KBM-7 (cell line): ENCODE measurements at places on chromosomes 13 and 19.

- no peak for DNase-seq
Measured at GRCh38 chr13:21796066-21796465, 125.2 kb downstream of the FGF9 start.

DNA sequence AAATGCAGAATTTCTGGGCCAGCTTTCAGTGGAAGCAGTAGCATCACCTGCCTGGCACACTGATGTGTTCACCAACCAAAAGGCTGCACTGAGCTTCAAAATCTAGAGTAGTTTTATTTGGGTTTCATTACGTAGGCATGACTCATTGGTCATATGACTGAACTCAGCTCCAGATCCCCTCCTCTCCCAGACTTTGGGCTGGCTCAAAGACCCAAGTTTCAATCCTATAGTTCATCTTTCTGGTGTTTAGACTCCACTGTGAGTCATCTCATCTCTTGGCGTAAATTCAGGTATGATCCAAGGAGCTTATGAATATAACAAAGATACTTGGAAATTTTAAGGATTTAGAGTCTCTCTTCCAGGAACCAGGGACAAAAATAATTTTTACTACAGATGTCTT lies 17.7 kb downstream of the ZMYM5 start:
- no peak for DNase-seq

- DNase-seq = no peak
Measured at GRCh38 chr13:113390874-113391497, 27.1 kb upstream of the GRTP1 start.

DNA sequence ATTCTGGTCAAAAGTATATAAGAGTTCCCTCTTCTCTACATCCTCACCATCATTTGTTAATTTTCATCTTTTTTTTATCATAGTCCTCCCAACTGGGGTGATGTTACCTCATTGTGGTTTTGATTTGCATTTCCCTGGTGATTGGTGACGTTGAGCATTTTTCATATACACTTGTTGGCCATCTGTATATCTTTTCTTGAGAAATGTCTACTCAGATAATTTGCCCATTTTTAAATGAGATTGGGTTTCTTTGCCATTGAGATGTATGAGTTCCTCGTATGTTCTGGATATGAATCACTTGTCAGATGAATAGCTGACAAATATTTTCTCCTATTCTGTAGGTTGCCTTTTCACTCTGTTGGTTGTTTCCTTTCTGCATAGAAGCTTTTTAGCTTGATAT lies 2.4 kb downstream of the CD33 start:
- DNase-seq = no peak

DNA sequence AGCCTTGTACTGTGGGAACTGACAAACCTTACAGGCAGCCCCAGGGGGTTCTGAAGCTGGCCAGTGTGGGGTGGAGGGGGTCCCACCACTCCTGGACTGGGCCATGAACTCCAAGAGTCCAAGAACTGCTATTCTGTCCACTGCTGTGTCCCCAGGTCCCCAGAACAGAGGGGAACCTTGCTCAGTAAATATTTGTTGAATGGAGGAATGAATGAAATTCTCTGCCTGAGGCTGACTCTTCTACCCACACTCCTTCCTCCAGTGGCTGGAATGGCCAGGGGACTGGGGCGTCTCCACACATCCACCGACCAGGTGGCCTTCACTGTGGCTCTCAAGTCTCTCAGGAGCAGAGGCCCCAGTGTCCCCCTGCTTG lies 11.6 kb downstream of the WIZ start:
- DNase-seq = no peak

DNA sequence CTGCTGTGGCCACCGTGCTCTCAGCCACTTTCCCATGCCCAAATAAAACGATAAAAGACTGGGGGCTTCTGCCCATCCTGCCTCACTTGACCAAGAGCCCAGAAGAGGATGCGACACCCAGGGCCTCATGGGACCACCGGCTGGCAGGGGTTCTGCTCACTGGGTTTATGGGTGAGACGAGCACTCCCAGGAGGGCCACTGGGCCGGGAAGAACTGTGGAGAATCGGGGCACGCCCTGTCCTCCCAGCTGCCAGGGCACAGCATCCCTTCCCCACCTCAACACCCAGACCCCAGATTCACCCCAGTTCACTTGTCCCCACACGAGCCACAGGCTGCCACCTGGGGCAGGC lies 4.7 kb upstream of the F10 start:
- DNase-seq = no peak

- DNase-seq = no peak
Measured at GRCh38 chr13:77516342-77516789, 19.1 kb upstream of the SCEL start.

- DNase-seq = no peak
Measured at GRCh38 chr13:109231888-109232287, 554.5 kb downstream of the IRS2 start.

GRCh38 chr19:45498411-45499195 lies at the start of gene PPM1N:
PPM1N (plus strand) TSS chr19:45498443; CDS start chr19:45498473, 30 bp downstream.
- DNase-seq = no peak

DNA sequence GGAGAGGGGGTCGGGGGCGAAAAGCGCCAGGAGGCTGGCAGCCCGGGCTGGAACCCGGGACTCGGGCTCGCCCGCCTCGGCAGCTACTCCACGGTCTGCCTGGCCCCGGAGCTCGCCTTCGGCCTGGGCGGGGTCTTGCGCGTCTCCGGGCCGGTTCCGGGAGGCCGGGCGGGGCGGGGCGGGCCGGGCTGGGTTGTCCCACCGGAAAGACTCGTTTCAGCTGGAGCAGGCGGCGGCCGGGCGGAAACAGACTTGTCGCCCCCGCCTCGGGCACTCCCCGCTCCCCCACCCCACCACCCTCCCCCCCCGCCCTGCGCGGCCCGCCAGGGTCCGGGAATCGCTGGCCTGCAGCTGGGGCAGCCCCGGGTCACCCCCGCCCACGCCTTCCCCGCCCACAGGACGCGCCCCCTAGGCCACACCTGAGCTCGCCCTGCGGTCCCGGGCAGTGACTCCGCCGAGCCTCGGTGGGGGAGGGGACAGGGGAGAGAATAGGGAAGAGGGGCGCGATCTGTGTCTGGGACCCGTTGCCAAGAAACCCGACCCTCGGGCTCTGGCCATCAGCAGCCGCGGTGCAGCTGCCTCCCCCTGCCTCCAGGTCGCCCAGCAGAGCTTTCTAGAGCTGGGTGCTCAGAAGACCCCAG lies 109.4 kb downstream of the KCTD15 start:
- DNase-seq = no peak

DNA sequence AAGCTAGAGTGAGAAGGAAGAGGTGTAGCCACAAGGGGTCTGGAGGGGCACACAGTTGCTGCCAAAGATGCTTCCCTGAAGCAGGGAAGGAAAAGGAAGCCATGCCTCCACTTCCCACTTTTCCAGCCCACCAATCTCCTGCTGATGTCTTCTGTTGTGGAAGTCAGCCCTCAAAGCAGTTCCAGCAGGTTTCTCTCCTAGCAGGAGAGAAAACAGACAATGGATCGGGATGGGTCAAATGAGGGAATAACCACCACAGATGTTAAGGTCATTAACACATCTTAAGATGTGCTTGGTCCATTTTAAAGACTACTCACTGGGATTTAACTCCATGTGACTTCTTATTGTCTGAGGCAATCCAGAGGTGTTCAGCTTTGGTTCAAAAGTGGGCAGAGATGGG lies 284.1 kb upstream of the SOX21 start:
- DNase-seq = no peak

DNA sequence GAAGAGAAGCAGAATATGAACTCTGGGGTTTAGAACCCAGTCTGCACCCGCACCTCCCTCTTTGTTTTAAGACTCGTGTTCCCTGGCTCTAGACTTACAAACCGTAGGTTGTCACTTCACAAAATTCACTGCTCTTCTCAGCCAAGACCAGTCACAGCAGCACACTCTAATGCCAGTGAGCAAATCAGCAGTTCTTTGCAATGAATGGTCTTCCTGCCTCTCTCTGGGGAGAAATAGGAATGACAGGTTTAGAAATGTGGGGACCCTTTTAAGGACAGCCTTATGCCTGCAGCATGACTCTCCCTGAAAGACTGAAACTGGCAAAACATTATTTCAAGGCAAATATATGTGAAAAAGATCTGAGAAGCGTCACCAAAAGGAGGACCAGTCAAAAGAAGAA lies 156.9 kb downstream of the KCTD15 start:
- no peak for DNase-seq

GRCh38 chr13:95724252-95724651 lies 47.3 kb downstream of the DNAJC3 start:
- DNase-seq = no peak
